Endothelial cell (in vitro differentiated cells): ENCODE measurements at places on chromosomes 7 and 10. TPM values are rescaled to one million over a fixed set of nuclear protein-coding genes. Genes with fewer than 3 reads are reported as not detected.

DNA sequence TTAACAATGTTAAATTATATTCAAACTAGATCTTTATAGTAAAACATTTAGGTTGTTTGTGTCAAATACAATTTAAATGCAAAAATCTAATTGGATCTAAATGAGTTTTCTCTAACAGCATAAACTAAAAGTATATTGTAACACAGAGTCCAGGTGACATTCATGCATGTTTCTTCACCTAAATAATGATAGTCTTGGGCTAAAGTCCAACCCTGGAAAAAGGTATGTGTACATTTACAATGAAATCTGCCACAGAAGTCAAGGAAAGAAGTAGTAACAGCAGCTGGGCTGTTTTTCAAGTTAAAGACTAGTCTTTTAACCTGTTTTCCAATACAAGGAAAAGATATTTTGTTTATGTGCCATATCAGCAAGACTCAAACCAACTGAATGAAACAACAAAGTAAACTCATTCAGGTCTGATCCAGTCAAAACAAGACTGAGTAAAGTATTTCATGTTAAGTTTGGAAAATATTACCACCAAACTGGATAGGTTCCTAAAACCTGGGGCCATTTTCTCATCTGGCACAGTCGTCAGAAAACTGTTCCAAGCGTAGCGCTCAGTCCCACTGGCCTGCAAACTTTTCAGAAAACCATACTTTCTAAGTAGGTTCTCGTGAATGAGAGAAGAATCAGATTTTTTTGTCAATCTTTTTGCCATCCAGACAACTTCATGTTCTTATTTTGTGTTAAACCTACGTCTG, 349.2 kb downstream of the HGF start:
- no peak for DNase-seq

- no peak for DNase-seq
These were observed 27.1 kb downstream of the BMS1 start for GRCh38 chr10:42809676-42810075.

Gene PGAM1
- 291 TPM for total RNA-seq

Gene CFAP70
- total RNA-seq = 1.7 TPM

Gene DEPP1
- total RNA-seq = 22.5 TPM

Gene GDF10
- total RNA-seq = 0.74 TPM

Gene MEST
- 72.2 TPM for total RNA-seq

Gene TAS2R38
- not detected for total RNA-seq

Gene TRDMT1
- total RNA-seq = 17.7 TPM
